Activated CD4-positive, alpha-beta memory T cell treated with anti-CD3 and anti-CD28 coated beads, Interleukin-2, amount 10 ng/mL, durations not matched to agents 7 days and 5 days (primary cell): ENCODE measurements at places on chromosomes 12 and 14. TPM values are rescaled to one million over a fixed set of nuclear protein-coding genes. Genes with fewer than 3 reads are reported as not detected.

- DNase-seq: peak; percentile 17
These were observed 63.4 kb upstream of the IGF1 start for GRCh38 chr12:102543494-102544485.

DNA sequence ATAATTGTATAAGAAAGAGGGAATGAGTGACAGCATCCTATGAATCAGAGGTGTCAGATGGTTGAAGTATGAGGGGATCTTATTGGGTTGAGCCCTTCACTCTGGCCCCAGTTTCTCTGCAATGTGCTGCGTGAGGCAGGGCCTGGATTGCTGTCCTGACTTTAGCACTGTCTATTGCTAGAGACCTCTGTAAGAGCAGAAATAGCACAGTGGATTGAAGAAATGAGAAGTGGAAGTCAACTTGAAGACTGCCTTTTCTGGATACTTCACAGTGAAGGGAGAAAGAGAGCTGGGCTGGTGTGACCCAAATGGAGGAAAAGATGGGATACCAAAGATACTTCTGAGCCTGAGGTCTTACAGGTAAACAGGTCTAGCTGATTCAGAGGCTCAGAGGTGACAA is 5.8 kb downstream of the ASCL4 start:
- no peak for DNase-seq

- no peak for DNase-seq
These were observed 68.3 kb downstream of the LLPH start for GRCh38 chr12:66062290-66062625.

TMPRSS12 gene
- not detected for total RNA-seq

CEBPE gene
- 0.25 TPM for total RNA-seq
